ENCODE measurements at places on chromosomes 6 and 20.

DNA sequence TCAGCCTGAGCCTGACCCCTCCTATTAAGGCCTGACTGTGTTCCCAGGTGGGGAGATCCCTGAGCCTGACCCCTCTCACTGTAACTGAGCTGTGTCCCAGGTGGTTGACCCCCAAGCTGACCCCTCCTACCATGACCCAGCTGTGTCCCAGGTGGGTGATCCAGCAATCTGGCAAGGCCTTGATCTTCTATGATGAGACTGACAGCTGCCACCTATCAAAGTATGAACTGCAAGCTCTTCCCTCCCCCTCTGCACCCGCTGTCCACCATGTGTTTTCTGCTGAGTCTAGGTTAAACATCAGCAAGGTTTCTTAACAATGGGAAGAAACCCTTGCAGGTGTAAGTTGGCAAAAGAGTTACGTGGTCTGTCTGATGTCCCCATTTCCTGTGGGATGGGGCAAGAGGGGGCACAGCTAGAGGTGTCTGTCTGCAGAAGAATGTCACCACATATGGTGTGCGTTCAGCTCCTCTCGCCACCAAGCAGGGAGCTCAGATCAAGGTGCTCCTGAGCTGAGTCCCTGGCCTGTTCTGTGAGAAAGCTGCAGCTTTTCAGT lies 5.9 kb downstream of the PXDC1 start:
- peaks cover 23% of the 10 kb centered on the region for H3K27me3 ChIP-seq
- H3K4me1 ChIP-seq, result peaks cover 25% of the 10 kb centered on the region
- H3K4me3 ChIP-seq, result no peak overlapping the region
- no peak for DNase-seq

DNA sequence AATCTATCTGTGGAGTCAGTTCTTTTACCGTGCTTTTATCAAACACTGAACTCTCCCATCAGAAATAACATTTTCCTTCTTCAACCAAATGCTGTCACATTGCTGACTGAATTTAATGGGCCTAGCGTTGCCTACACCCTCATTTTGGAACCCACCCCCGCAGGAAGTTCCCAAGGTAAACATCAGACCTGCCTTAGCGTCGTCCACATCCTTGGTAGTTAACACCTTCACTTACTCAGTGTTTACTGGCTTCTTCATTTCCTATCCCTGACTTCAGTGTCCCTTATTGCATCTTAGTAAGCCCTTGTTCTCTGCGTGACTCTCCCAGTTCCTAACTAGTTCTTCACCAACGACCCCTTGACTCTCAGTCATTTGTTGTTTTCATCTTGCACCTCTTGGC lies 491.4 kb upstream of the SOX4 start:
- H3K36me3 ChIP-seq, result peaks cover 6% of the 10 kb centered on the region
- H3K27me3 ChIP-seq, result no peaks in the 10 kb centered on the region
- H3K27ac ChIP-seq, result no peak overlapping the region

GRCh38 chr6:127277878-127278843 lies 11.5 kb downstream of the RNF146 start:
- H3K4me3 ChIP-seq, result no peak overlapping the region
- H3K36me3 ChIP-seq, result peaks cover 9% of the 10 kb centered on the region
- H3K27ac ChIP-seq, result no peak overlapping the region
- no peak for DNase-seq

- H3K27me3 ChIP-seq, result no peaks in the 10 kb centered on the region
- DNase-seq, result no peak
- H3K36me3 ChIP-seq, result no peaks in the 10 kb centered on the region
- H3K27ac ChIP-seq, result no peak overlapping the region
- no peak overlapping the region for H3K4me3 ChIP-seq
- H3K4me1 ChIP-seq, result peaks cover 18% of the 10 kb centered on the region
Observed at GRCh38 chr20:48052475-48052835, 267.2 kb upstream of the SULF2 start.

DNA sequence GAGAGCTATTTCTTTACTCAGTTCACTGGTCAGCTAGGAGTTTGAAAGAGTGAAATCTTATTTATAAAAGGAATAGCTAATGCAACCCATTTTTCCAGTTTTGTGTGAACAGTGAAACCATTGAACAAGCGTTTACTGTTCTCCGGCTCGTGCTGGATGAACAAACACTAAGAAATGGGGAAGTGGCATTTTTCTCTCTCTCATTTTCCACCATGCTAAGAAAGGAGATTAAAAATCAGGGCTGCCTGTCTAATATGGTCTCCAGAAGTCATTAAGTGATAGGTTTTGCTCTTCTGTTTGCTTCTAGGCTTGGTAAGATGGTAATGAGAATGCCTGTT lies 774 bp upstream of the SFT2D1 start:
- H3K4me3 ChIP-seq, result peak overlapping the region; percentile 95
- peaks cover 16% of the 10 kb centered on the region for H3K4me1 ChIP-seq
- H3K27me3 ChIP-seq, result peaks cover 18% of the 10 kb centered on the region
- no peaks in the 10 kb centered on the region for H3K36me3 ChIP-seq
- no peak overlapping the region for H3K27ac ChIP-seq
- no peak for DNase-seq

GRCh38 chr6:148027201-148027600 lies 315.4 kb upstream of the SASH1 start:
- no peaks in the 10 kb centered on the region for H3K4me1 ChIP-seq
- no peak overlapping the region for H3K27ac ChIP-seq
- H3K27me3 ChIP-seq, result no peaks in the 10 kb centered on the region
- H3K36me3 ChIP-seq, result no peaks in the 10 kb centered on the region
- no peak overlapping the region for H3K4me3 ChIP-seq
- no peak for DNase-seq

GRCh38 chr6:149176971-149177667 lies 140.4 kb upstream of the TAB2 start:
- no peak for DNase-seq
- H3K27ac ChIP-seq, result no peak overlapping the region
- H3K27me3 ChIP-seq, result no peaks in the 10 kb centered on the region
- H3K4me3 ChIP-seq, result no peak overlapping the region
- H3K4me1 ChIP-seq, result peaks cover 6% of the 10 kb centered on the region

- H3K27me3 ChIP-seq, result no peaks in the 10 kb centered on the region
- H3K4me3 ChIP-seq, result no peak overlapping the region
- DNase-seq, result no peak
- no peaks in the 10 kb centered on the region for H3K4me1 ChIP-seq
- no peak overlapping the region for H3K27ac ChIP-seq
Observed at GRCh38 chr6:160795721-160796120, 93.7 kb downstream of the PLG start.

- H3K4me1 ChIP-seq, result peaks cover 22% of the 10 kb centered on the region
- H3K27me3 ChIP-seq, result peaks cover 51% of the 10 kb centered on the region
- no peak for DNase-seq
- peaks cover 17% of the 10 kb centered on the region for H3K36me3 ChIP-seq
- H3K4me3 ChIP-seq, result no peak overlapping the region
Observed at GRCh38 chr20:59647271-59647670, 42.9 kb downstream of the PHACTR3 start.

GRCh38 chr6:41757931-41758640 lies 10.9 kb upstream of the PGC start:
- peaks cover 15% of the 10 kb centered on the region for H3K27me3 ChIP-seq
- H3K36me3 ChIP-seq, result no peaks in the 10 kb centered on the region
- DNase-seq, result no peak
- H3K4me3 ChIP-seq, result no peak overlapping the region

DNA sequence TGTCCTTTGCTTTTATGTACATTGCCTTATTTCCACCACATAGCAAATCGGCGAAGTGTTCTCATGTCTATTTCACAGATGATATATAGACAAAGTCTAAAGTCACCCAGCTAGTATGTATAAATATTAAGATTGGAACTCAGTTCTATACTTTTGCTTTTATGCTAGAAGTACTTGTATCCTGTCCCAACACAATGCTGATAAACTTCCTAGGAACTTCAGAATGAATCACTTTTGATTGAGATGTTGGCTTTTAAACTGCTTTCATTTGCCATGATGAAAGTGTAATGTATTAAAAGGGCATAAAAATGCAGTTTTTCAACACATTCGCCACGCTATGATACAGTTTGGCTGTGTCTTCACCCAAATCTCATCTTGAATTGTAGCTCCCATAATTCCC lies 50.8 kb downstream of the GCLC start:
- H3K36me3 ChIP-seq, result peaks cover 2% of the 10 kb centered on the region
- no peak overlapping the region for H3K4me3 ChIP-seq
- H3K27ac ChIP-seq, result no peak overlapping the region

GRCh38 chr6:55886185-55886836 lies 10.9 kb upstream of the BMP5 start:
- H3K4me3 ChIP-seq, result no peak overlapping the region
- no peaks in the 10 kb centered on the region for H3K27me3 ChIP-seq

GRCh38 chr6:90103056-90103800 lies 193.4 kb downstream of the BACH2 start:
- H3K4me3 ChIP-seq, result no peak overlapping the region
- no peak for DNase-seq
- peaks cover 37% of the 10 kb centered on the region for H3K4me1 ChIP-seq
- no peak overlapping the region for H3K27ac ChIP-seq

DNA sequence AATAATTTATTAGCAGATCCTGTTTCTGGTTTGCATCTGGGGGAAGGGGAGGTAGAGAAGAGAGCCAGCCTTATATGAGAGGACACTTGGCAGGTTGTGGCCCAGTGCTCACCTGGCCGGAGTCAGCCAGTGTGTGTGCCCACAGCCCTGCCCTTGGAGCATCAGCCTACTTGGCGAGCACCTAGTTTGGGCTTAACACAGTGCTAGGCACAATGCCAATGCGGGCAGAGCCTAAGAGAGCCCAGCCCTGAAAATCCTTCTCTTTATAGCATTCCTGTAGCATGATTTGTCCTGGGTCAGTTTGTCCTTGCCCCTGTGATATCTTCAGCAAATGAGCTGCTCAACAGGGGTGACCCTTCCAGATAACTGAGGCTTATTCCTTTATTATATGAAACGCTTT lies 73.0 kb downstream of the SLX4IP start:
- no peak overlapping the region for H3K4me3 ChIP-seq
- H3K36me3 ChIP-seq, result no peaks in the 10 kb centered on the region
- H3K27ac ChIP-seq, result no peak overlapping the region
- DNase-seq, result no peak
- H3K4me1 ChIP-seq, result peaks cover 53% of the 10 kb centered on the region

GRCh38 chr20:32984196-32984595 lies 20.0 kb downstream of the SUN5 start:
- H3K27me3 ChIP-seq, result no peaks in the 10 kb centered on the region
- H3K4me1 ChIP-seq, result peaks cover 50% of the 10 kb centered on the region
- H3K27ac ChIP-seq, result no peak overlapping the region
- no peaks in the 10 kb centered on the region for H3K36me3 ChIP-seq
- H3K4me3 ChIP-seq, result no peak overlapping the region
- no peak for DNase-seq

DNA sequence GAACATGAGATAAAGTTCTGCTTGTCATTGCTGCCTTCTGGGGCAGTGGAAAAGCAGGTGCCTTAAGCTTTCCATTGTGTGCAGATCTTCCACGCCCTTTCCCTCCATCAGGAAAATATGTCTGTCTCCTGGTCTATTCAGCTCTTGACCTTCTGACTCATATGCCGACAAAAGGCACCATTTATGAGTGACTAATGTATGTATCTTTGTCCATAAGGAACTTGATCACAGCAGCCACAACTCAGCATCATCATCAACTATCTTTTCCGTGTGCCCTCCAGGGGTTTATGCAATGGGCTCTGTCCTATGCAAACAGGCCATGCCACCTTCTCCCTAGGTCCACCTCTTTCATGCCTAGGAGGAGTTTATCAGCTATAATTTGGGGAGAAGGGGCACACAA lies 102.7 kb upstream of the QKI start:
- H3K36me3 ChIP-seq, result no peaks in the 10 kb centered on the region
- no peak for DNase-seq
- no peak overlapping the region for H3K4me3 ChIP-seq
- no peak overlapping the region for H3K27ac ChIP-seq
- no peaks in the 10 kb centered on the region for H3K27me3 ChIP-seq
- peaks cover 58% of the 10 kb centered on the region for H3K4me1 ChIP-seq

DNA sequence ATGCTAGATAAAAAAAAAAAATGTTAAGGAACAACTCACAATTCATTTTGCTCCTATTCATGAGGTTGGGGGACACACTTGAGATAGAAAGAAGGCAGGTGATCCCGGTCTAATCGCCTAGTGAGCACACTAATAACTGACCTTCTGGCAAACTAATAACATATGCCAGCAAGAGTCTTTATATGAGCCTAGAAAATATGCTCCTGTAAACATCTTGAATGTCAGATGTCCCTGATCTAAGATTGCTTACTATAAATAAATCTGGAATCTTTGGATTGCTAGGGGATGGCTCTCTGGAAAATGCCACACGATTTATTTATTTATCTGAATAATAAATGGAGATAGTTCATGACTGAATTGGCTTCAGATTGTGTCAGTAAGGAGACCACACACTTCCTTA lies 821.9 kb downstream of the GRIK2 start:
- no peak overlapping the region for H3K4me3 ChIP-seq
- no peak overlapping the region for H3K27ac ChIP-seq
- H3K4me1 ChIP-seq, result no peaks in the 10 kb centered on the region
- no peaks in the 10 kb centered on the region for H3K36me3 ChIP-seq
- H3K27me3 ChIP-seq, result no peaks in the 10 kb centered on the region

DNA sequence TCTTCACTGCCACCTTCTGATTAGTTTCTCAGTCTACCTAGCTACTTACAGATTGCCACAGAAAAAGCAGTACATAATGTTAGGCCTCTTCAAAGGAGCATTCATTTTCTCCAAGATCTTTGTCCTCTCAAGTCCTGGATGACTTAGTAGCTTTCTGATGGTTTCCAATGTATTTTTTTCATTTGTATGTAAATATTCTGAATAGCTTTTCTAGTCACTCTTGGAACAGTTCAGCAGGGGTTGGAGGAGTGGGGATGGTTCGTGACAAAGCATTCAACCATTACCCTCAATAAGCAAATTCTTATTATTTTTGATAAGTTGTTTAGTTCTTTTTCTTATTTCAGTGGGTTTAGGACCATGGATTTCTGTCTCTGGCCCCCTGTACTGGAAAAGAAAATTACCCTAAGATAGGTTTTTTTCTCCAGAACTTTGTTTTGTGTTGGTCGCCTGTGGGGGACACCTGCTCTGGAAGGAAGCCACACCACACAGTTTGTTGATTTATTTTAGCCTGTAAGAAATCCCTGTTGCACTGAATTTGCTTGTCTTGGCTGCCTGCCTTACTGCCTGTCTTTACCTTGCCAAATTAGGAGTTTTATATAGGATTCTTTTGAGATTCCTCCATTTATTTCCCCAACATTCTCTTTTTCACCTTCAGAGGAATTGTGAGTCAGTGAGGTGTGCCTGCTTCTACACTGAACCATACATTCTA lies 247.9 kb downstream of the RFPL4B start:
- DNase-seq, result no peak
- H3K4me1 ChIP-seq, result no peaks in the 10 kb centered on the region
- no peak overlapping the region for H3K27ac ChIP-seq
- H3K27me3 ChIP-seq, result no peaks in the 10 kb centered on the region

All from neural crest cell (in vitro differentiated cells).